NCI-H524 (cell line): ENCODE measurements at places on chromosomes 5 and 9.

GRCh38 chr5:133569347-133569746 lies 43.0 kb downstream of the FSTL4 start:
- DNase-seq: no peak

DNA sequence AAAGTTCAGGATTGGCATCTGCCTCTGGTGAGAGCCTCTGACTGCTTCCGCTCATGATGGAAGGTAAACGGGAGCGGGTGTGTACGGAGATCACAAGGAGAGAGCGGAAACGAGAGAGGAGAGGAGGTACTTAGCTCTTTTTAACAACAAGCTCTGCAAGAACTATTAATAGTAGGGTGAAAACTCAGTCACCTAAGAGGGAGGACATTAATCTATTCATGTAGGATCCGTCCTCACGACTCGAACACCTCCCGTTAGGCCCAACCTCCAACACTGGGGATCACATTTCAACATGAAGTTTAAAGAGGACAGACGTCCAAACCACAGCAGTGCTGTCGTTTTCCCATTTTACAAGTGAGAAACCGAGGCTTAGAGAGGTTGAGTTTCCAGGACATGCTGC lies 173.7 kb downstream of the SLC28A3 start:
- DNase-seq: peak; percentile 79

GRCh38 chr5:139470821-139471300 lies at the start of gene SMIM33:
SMIM33 (plus strand) TSS chr5:139471004; CDS start chr5:139471122, 118 bp downstream.
- no peak for DNase-seq

- peak; percentile 52 for DNase-seq
Observed at GRCh38 chr9:132591244-132591643, 8.8 kb downstream of the BARHL1 start.
